T-cell (primary cell): ENCODE measurements at places on chromosomes 6 and 20.

GRCh38 chr6:124546601-124547000 lies 415.6 kb upstream of the RNF217 start:
- H3K27ac ChIP-seq, result no peak overlapping the region
- no peaks in the 10 kb centered on the region for H3K36me3 ChIP-seq
- no peaks in the 10 kb centered on the region for H3K4me1 ChIP-seq
- no peak for DNase-seq
- no peak overlapping the region for H3K4me3 ChIP-seq

- DNase-seq, result no peak
- peaks cover 19% of the 10 kb centered on the region for H3K4me1 ChIP-seq
- H3K4me3 ChIP-seq, result no peak overlapping the region
- no peaks in the 10 kb centered on the region for H3K36me3 ChIP-seq
- no peaks in the 10 kb centered on the region for H3K27me3 ChIP-seq
These were observed 1.7 kb upstream of the GMPR start for GRCh38 chr6:16236631-16237199.

- H3K4me1 ChIP-seq, result no peaks in the 10 kb centered on the region
- no peak overlapping the region for H3K27ac ChIP-seq
- H3K36me3 ChIP-seq, result no peaks in the 10 kb centered on the region
These were observed 1123.5 kb upstream of the MAP3K7 start for GRCh38 chr6:91710342-91710741.

DNA sequence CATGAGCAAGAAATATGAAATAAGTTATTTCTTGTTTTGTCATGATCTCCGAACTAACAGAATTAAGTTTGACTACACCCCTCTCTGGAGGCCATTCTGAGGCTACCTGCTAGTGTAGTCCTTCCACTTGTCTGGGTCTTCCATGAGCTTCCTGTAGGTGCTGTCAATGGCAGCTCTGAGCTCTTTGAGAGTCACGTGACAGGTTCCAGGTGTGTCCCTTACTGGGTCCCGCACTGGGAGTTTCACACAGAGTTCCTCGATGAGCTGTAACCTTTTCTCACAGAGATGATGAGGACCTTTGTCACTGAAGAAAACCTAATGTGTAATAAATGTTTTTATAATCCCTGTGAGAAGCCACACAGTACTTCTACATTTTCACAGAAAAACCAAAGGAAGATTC lies 186.6 kb downstream of the SYNE1 start:
- H3K36me3 ChIP-seq, result peaks cover 4% of the 10 kb centered on the region
- H3K4me1 ChIP-seq, result no peaks in the 10 kb centered on the region
- H3K27me3 ChIP-seq, result no peaks in the 10 kb centered on the region
- no peak overlapping the region for H3K4me3 ChIP-seq
- H3K27ac ChIP-seq, result no peak overlapping the region

DNA sequence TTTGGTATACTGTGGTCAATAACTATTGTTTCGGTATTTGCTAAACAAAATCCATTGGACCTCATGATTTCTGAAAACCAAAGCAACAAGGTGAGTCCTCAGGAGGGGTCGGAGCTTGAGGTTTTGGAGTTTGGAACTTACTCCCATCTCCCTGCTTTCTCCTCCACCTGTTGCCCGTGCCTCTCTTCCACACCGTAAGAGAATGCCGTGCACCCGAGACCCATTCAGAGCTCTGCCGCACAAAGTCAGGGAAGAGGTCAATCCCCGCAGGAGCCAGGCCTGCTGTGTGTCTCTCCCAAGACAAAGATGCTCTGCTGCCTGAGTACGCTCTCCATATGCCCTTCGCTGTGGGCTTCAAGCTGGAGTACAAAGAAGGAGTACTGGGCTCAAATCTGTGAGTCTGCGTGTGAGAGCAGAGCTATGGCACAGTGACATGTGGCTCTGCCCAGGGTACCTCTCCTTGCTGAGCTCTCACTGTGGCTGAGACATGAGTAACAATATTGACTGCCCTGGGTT lies 23.9 kb downstream of the PXDC1 start:
- H3K27me3 ChIP-seq, result peaks cover 17% of the 10 kb centered on the region
- H3K36me3 ChIP-seq, result no peaks in the 10 kb centered on the region
- H3K27ac ChIP-seq, result no peak overlapping the region
